ENCODE measurements at places on chromosomes 7 and 10.

DNA sequence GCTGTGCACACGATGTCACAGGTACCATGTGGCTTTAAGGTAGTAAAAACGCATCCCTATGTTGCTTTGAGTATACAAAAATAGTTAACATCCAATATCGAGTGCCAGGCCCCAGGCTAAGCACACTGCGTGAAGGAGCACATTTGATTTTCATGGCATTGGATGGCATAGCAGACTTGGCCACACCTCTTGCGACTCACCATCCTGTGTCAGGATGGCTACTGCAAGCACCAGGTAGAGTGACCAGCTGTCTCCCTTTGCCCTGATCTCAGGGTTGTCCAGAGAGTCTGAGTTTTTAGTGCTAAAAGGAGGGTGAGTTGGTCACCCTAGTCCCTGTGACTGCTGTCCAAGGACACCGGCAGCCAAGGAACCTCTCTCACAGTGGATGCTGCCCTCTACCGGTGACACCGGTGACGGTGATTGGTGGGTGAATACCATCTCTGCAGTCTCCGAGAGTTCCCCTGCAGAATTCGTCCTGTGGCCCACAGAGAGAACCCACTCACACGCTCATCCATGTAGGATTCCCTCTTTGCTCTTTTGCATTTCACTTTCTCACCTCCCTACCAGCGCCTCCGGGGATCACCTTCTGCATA is 76.1 kb downstream of the BICC1 start:
- no peak for DNase-seq

- no peak for DNase-seq
Observed at GRCh38 chr7:44143646-44144250, 2.6 kb upstream of the MYL7 start.

DNA sequence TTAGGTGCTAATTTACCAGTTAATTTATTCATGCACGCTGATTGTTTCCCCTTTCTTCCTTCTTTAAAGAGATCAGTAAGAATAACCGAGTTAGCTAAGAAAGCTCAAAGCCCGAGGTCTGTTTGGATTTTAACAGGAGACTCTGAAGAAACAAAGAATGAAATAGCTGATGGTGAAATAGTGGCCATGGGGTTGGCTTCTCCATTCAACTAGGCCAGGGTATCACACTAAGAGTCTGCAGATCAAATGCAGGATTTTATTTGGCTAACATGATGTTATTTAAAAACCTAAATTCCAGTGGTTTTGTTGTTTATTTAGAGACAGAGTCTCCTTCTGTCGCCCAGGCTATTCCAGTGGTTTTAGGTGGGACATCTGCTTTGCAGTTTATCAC is 65.2 kb upstream of the SYPL1 start:
- no peak for DNase-seq

DNA sequence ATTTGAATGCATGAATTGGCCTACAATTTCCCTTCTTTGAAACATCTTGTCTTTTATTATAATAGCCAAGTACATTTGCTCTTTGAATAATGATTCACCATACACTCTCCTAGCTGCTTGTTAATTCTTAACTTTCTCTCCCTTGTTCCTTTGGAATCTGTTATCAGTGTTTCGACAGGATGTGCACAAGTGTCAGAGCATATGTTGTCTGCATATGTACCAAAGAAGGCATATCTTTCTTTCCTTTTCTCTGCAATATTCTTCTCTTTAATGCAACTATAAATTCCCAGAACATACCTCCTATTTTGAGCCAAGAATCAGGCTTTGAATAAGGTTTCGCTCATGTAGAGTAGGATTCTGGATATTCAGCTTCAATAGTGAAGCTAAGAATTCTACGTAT is 848.3 kb upstream of the C7orf33 start:
- DNase-seq, result no peak

- no peak for DNase-seq
Observed at GRCh38 chr10:36183056-36183455, 541.0 kb upstream of the FZD8 start.

DNA sequence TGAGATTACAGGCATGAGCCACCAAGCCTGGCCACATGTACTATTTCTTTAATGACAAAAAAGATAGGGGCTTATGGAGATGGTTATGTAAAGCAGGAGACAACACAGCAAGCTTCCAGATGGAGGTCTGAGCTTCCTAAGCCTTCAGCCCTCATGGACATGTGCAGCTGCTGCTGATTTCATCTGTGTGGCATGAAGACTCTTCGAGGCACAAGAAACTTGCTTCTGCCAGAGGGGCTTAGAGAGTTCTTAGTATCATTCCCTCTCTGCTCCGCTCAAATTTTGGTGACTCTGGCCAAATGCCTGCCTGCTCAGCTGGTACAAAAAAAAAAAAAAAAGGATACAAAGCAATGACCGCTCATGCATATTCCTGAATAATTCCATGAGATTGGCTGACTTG is 552.5 kb downstream of the TYW1 start:
- DNase-seq, result no peak

DNA sequence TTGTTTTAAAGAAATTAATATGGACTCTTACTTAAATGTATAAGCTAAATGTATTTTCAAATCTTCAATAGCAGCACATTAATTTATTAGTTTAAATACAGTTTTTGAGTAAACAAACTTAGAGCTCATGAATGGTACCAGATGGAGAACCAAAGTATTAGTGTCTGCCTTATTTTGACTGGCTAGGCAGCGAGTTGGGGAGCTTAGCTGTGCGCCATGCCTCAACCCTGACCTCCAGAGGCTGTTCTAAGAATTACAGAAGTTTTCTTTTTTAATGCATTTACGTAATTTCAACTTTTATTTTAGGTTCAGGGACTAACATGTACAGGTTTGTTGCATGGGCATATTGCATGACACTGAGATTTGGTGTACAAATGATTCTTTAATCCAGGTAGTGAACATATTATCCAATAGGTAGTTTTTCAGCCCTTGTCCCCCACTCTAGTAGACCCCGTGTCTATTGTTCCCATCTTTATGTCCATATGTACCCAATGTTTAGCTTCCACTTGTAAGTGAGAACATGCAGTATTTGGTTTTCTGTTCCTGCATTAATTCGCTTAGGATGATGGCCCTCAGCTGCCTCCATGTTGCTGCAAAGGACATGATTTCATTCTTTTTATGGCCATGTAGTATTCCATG is 166.8 kb downstream of the IQUB start:
- DNase-seq, result no peak

DNA sequence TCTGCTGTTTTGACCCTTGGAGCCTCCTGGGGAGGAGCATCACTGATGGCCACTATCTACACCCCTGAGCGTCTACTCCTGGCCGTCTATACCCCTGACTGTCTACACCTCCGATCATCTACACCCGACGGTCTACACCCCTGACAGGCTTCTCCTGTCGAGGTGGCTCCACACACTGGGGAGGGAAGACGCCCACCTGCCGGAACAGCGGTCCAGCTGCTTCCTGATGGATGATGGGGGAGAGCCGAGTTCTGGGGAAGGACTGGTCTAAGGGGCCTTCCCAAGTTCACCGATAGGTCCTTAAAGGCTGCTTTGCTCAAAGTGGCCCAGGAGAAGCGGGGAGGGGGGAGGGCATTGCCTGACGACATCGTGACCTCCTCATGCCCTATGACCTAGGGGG is 39.4 kb downstream of the GBX1 start:
- no peak for DNase-seq
